ENCODE measurements at places on chromosomes 1 and 21.

GRCh38 chr1:115308969-115309368 lies 29.1 kb downstream of the NGF start:
- DNase-seq: no peak

- DNase-seq: peak; percentile 90
Observed at GRCh38 chr1:54488779-54489626, 59.0 kb upstream of the ACOT11 start.

- no peak for DNase-seq
Observed at GRCh38 chr1:13927736-13928135, 227.7 kb downstream of the PRDM2 start.

- DNase-seq: peak; percentile 87
Observed at GRCh38 chr1:228178737-228179684, 13.4 kb downstream of the IBA57 start.

- DNase-seq: peak; percentile 68
Observed at GRCh38 chr1:220271706-220272046, 577 bp downstream of the RAB3GAP2 start.

GRCh38 chr1:56424744-56425493 lies 154.4 kb downstream of the PLPP3 start:
- DNase-seq: no peak

- DNase-seq: no peak
Observed at GRCh38 chr1:95246511-95246910, 12.5 kb downstream of the RWDD3 start.

GRCh38 chr1:78715181-78715661 lies 65.6 kb downstream of the IFI44 start:
- DNase-seq: no peak

GRCh38 chr1:169853341-169853740 lies 40.4 kb downstream of the SCYL3 start:
- no peak for DNase-seq

DNA sequence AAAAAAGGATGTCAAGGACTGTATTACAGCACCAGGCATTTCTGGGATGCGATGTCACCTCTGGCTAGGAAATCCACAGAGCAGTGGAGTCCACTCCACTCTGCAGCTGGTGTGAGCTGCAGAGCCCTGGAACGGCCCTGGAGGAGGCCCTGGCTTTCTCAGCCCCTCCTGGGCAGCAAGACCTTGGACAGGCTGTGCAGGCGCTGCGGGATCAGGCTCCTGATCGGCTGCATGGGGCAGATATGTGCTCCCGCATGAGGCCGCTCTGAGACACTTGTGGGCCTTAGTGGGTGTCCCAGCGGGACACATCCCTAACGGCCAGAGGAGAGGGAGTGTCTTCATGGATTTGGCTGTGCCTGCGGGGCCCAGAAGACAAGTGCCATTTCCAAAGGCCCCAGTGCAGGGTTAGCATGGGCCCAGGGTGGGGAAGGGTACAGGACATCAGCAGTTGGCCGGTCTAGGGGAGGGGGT lies 6.2 kb downstream of the DNMT3L start:
- DNase-seq: peak; percentile 10

DNA sequence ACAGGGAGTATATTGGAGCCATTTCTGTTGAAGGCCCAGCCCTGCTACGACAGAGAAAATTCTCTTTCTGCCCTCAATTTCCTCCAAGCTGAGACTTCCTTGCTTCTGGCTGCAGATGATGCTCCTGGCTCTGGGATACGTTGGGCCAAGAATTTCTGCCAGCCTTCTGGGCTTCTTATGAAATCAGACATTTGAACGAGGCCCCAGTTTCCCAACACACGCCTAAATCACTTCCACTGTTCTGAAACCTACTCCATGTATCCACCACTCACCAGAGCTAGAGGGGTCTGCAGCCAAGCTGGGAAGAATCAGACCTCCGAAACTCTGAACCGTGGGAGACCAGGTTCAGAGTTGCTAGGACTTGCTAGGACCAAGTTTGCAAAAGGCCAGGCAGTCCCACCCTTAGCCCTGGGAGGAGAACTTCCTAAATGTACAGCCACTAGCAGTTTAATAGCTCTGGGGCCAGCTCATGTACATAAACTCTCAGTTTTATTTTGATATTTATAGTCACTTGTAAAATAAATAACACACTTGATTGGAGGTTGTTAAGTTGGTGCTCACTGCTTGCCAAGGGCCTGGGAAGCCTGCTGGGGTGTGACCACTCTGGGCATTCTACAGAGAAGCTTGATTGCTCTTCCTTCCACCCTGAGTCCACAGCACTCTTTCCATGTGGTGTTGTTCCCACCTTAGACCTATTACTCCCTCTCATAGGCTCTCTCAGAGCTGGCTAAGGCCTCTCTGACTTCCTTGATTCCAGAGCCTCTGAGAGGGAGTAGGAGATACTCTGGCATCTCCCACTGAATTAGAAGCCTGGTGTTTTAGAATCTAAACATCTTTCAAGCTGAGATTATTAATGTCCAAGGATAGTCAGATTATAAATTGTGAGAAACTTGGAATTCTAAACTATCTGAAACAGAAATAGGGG lies 83.4 kb upstream of the TRABD2B start:
- no peak for DNase-seq

GRCh38 chr1:224846119-224846907 lies 83.2 kb upstream of the DNAH14 start:
- DNase-seq: no peak

GRCh38 chr1:89739013-89739843 lies 81.6 kb upstream of the LRRC8D start:
- DNase-seq: no peak

GRCh38 chr1:96259399-96259798 lies 462.2 kb upstream of the PTBP2 start:
- DNase-seq: no peak

DNA sequence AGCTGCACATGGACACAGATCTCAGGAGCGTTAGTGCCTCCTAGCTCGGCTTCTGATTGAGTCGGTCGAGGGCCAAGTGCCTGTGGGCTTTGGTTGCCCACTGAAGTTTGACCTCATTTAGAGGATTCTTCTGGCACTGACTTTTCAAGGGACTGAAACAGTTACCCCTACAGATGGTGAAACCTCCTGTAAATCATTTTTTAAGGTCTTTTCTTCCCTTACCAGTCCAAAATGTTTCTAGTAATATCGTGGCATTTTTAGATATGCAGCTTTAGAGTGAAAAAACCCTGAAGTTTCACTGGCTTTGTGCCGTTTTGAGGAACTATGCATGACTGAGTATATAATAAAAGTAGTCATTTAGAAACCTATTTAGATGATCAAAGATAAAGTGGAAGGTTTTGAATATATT lies 34.7 kb upstream of the L1TD1 start:
- DNase-seq: no peak

DNA sequence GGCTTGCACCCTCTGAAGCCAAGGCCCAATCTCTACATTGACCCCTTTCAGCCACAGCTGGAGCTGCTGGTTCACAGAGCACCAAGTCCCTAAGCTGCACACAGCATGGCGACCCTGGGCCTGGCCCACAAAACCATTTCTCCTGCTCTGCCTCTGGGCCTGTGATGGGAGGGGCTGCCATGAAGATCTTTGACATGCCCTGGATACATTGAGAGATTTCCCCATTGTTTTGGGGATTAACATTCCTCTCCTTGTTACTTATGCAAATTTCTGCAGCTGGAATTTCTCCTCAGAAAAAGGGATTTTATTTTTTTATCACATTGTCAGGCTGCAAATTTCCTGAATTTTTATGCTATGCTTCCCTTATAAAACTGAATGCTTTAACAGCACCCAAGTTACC lies 235.8 kb downstream of the COL11A1 start:
- DNase-seq: no peak

DNA sequence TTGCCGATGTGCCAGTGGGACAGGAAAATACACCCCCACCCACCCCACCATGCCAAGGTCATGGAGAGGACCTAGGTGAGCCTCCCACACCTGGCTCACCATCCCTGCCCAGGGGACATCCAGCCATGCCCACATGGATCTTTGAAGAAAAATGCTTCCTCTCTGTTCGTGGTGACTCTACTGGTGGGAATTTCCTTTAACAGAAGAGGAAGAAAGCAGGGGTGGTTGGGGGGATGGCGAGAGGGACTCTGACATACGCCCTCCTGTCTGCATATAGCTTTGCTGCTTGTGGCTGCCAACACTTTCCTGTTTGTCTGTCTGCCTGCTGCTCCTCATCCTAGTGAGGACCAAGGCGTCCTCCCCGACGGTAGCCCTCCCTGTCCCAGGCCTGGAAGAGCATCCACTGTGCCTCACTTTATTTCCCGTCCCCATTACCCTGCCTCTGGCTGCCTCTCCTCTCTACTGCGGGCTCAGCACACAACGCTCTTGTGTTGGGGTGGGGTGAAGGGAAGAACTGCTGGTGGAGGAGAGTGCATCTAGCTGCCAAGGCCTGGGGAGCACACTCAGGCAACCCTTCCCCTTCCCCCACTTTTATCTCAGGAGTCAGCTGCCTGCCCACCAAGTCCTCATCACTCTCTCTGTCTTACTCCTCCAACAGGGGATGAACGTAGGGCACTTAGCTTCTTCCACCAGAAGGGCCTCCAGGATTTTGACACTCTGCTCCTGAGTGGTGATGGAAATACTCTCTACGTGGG lies 2.5 kb downstream of the SEMA4A start:
- no peak for DNase-seq

- DNase-seq: no peak
Observed at GRCh38 chr1:54254055-54254454, 54.1 kb downstream of the MRPL37 start.

- no peak for DNase-seq
Observed at GRCh38 chr1:232179896-232180778, 449.8 kb downstream of the SIPA1L2 start.

- no peak for DNase-seq
Observed at GRCh38 chr1:21153388-21153787, 23.3 kb downstream of the EIF4G3 start.

- DNase-seq: no peak
Observed at GRCh38 chr1:235878082-235878811, 11.5 kb upstream of the LYST start.

DNA sequence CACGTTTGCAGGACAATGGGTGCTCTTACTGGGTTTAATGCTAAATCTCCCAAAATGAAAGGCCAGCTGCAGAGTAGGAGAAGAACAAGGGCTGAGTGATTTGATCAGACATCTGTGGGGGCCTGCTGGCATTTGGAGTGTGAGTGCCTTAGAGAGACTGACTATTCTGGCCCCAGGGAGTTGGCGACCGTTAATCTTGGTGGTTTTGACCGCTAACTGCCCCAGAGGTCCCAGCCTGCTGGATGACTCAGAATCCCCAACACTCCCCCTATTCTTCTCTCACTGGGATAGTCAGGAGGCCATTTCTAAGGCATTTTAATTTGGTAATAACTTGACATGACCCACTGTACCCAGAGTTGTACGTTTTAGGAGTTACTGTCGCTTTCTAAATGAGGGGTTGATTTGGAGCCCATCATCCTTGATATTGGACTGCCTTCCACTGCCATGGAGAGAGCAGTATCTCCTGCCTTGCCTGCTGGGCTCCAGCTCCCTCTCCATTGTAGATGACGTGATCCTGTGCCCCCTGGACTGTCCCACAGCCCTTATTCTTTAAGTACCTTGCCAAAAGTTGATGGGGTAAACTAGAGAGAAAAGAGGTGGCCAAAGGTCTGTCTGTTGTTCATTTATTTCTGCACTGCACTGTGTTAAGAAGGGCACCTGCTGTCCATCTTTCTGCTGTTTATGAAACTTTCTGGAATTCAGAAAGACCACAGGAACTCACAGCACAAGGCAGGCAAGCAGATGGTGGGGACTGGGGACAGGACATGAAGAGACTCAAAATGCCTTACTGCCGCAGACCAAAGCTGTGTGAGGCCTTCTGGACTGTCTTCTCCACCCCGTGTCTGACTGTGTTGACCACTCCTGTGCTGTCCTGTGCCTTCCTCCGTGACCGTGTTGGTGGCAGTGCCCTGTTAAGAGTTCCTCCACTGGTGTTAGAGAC lies 98.2 kb upstream of the ARTN start:
- DNase-seq: peak; percentile 58

DNA sequence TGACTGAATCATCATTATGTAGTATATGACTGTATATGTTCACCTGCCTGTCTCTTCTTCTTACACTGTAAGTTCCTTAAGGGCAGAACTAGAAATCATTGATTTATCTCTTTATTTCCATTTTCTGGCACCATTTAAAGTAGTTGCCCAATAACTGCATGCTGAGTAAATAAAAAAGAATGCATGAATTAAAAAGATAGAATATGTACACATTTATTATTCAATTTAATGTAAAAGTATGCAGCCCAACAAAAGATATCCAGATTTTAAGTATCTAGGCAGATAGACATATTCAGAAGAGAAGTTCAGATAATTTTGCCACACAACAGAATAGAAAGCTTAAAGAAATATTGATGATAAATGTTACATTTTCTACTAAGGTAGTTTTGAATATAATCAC lies 1244.6 kb upstream of the ADGRL4 start:
- DNase-seq: no peak

DNA sequence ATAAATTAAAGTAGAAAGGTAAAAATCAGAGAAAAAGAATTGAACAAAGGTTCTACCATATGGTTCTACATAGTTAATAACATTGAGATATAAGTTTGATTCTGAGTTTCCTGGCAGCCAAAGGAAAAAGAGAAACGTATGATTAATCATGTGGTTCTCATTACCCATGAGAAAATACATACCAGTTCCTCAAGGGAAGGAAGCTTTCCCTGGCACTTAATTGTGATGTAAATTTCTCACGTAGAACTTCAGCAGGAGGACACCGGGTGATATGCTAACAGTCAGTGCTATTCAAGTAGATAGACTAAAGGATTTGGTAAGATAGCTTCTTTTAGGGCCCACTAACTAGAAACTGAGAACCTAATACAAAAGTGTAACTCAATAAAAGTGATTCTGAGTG lies 218.5 kb downstream of the NFIA start:
- DNase-seq: no peak

DNA sequence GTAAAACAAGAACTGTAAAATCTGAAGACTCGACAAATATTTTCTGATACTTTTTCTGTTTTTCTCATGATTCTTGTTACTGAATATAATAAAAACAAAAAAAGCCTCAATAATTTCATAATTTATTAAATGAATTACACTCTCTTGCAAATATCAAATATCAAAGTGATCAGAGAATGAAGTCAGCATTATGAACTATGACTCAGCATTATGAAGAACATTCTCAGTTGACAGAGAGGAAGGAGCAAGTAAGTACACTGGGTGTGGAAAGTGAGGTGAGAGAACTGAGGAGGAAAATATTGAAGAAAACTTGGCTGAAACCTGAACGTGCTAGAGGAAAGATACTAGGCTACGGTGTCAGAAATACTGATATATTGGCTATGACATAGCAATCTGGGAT lies 529.5 kb downstream of the KCNT2 start:
- DNase-seq: no peak

DNA sequence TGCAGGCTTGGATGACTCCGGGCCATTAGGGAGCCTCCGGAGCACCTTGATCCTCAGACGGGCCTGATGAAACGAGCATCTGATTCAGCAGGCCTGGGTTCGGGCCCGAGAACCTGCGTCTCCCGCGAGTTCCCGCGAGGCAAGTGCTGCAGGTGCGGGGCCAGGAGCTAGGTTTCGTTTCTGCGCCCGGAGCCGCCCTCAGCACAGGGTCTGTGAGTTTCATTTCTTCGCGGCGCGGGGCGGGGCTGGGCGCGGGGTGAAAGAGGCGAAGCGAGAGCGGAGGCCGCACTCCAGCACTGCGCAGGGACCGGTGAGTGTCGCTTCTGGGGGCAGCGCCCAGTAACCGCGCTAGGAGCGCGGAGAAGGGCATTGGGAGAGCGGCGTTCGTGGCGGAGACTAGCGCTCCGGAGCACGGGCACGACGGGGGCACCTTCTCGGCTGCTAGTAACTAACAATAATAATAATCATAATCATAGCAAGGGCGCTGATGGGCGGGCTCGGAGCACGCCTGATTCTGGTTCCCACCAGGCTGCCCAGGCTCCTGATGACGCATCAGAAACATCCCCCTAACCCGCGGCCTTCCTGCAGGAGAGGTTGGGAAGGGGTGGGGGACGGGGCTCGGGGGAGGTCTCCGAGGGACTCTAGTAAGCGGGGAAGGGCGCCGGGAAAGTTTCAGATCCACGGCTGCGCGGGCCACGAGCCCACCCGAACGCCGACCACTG lies at the start of gene MX1:
TSS of gene MX1 (plus strand) at position 286 of the 722 bp plus-strand sequence. CDS start 5,832 bp downstream, outside the sequence.
- DNase-seq: no peak

All from K562 (cell line).